ENCODE measurements at places on chromosomes 11 and 22.
A peak's percentile ranks its signal among the peaks of the same experiment; 100 is the strongest.

GRCh38 chr22:18154821-18155390, 4.9 kb downstream of the USP18 start:
- no peak for DNase-seq

- peak; percentile 69 for DNase-seq
These were observed 4.5 kb downstream of the CRELD2 start for GRCh38 chr22:49922926-49923325.

DNA sequence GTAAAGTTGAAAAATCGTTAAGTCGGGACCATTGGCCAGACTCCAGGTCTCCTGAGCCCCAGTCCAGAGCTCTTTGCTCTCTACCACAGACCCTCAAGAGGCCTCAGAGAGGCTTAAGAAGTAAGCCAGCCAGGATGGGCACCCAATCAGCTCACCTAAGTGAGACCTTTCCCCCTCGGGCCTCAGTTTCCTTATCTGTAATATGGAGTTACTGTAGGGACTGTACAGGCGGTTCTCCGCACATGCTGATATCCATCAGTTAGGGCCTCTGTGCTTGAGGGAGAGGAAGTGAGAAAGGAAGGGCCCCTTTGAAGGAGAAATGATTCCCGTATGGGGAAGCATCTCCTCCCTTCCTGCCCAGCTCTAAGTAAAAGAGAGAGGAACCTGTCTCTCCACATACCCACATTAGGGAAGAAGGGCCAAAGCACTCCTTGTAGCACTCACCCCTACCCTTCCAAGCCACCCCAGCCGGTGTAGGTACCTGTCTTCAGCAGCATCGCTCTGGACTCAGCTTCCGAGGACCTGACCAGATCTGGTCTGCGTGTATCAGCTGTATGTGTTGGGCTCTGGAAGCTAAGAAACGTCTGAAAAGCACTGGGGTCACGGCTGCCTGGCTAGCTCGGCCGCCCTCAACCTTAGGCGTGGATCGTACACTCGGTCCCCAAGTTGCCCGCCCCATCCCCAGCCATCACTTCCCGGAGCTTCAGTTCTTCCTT, 653 bp downstream of the NAGA start:
- no peak for DNase-seq

DNA sequence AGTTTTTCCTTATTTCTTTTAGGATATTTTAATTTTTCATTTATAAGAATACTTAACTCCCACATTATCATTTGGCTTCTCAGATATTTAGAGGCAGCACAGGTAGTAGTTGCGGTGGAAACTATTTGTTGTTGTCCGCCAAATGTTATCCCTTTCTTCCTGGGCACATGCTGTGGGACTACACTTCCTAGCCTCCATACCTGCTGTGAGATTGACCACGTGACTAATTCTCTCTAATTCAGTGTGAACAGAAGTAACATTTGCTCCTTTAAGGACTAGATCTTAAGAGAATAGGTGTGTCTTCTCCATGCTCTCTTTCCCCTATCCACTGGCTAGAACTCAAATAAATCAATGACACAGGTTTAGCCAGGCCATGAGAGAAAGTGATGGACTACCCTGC, 136.5 kb downstream of the ATG16L2 start:
- DNase-seq = no peak

GRCh38 chr22:48682504-48682903, 1145.2 kb downstream of the BRD1 start:
- DNase-seq = no peak

- DNase-seq = no peak
These were observed 56.9 kb downstream of the USP47 start for GRCh38 chr11:11898648-11899047.

GRCh38 chr22:31341386-31342088, 4.6 kb downstream of the PATZ1 start:
- no peak for DNase-seq

GRCh38 chr22:17085277-17086181, 729 bp downstream of the IL17RA start:
- no peak for DNase-seq

DNA sequence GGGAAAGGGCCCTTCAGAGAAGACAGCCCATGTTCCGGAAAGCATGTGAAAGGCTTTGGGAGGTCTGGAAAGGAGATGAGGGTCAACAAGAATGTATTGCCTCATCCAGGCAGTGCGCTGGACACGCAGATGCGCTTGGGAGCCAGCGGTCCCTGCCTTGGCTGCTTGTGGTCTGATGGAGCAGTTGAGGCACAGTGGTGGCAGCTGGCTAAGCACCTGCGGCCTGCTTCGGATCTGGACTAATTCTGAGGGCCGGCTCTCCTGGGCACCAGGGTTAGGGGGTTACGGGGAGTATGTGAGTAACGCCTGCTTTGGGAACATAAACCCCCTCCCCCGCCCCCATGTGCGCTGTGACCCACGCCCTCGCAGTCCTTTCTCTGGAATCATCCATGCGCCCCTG, 4.6 kb upstream of the TM7SF2 start:
- no peak for DNase-seq

DNA sequence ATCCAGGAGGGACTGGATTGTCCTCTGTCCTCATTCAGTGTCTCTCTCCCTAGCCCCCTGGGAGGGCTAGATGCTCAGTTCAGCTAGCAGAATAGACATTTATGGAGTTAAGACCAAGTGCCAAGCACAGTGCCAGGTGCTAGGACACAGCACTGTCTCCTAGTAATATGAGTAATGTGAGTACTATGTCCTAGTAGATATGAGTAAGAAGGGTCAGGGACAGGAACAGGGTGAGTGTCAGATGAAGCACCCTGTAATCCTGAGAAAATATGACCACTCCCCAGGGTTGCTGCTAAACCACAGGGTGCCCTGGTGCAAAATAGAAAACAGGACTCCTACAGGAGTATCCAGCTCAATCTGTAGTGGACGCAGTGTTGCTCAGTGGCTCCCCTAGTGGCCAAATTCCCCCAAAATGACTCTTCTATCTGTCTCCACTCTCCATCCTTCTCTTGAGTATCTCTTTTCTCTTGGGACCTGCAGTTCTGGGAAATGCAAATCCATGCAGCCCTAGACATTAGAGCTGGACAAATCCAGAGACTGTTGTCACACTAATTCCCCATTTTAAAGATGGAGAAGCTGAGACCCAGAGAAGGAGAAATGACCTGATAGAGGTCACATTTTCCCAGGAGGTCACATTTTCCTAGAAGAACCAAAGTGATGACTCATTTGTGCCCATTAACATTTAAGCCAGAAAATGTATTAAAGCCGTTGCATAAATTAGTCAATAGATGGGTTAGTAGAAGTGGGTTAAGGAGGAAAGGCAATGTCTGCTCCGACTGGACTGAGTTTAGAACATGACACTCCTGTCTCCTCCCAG, 214.3 kb downstream of the NXPE2 start:
- DNase-seq = no peak

DNA sequence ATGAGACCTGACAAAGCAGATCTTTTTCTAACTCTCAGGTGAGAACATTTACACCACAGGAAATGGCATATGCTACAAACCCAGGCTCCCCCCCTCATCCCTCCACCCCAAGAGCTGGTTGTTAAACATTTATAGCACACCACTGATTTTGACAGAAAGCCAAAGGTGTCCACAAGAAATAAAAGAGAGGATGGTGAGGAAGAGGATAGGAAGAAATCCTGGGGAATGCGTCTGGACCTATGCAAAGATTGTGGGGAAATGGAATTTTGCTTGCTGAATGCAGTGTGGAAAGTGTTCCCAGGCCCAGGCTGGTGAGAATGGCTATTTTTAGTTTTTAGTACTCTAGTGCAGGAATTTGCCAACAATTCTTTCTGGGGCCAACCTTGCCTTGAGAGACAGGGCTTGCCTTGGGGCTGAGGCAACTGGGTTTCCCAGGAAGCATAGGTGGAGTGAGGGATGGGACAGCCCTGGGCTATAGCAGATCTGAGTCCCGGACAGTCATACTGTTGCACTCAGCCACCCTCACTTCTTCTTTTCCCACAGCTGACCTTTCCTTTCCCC, 163.9 kb downstream of the ADAMTS15 start:
- DNase-seq = no peak

DNA sequence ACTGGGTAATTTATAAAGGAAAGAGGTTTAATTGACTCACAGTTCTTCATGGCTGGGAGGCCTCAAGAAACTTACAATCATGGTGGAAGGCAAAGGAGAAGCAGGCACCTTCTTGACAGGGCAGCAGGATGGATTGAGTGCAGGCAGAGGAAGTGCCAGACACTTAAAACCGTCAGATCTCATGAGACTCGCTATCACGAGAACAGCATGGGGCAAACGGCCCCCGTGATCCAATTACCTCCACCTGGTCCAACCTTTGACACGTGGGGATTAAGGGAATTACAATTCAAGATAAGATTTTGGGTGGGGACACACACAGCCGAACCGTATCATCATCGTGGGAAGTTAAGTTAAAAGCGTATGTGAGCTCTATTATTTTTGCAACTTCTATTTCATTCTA, 71.4 kb upstream of the SYN3 start:
- no peak for DNase-seq

DNA sequence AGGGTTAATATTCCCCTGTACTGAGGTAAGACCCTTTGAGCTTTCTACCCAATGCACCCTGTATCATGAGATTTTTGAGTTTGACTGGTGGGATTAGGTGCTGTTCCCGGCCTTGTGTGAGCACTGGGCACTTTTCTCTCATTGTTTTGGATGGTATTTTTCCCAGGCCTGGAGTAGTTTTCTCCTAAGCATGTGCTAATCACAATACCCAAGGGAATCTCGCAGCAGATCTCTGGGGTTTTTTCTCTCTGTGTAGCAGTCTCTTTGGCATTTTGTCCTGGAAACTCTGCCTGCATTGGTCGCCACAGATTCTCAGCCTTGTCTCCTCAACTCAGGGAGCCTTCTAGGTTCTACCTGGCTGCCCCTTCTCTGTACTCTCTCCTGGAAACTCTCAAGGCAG, 19.9 kb downstream of the IGHMBP2 start:
- no peak for DNase-seq

- DNase-seq = no peak
These were observed 29.9 kb upstream of the MALAT1 start for GRCh38 chr11:65468874-65469333.

DNA sequence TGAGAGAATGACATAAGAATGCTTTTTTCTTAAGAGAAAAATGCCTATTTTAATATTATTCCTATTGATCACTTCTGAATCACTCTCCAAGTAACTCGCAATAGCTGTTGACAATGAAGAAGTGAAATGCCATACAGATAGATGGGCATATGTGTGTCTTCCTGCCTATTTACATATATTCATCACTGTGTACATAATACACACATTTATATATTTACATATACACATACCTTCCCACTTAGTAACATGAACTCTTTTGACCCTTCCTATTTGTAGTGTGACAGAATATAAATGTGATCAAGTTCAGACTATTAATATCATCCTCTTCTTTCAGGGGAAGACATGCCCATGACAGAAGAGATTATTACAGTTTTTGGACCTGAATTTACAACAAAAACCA, 756.7 kb downstream of the DLG2 start:
- DNase-seq = no peak

DNA sequence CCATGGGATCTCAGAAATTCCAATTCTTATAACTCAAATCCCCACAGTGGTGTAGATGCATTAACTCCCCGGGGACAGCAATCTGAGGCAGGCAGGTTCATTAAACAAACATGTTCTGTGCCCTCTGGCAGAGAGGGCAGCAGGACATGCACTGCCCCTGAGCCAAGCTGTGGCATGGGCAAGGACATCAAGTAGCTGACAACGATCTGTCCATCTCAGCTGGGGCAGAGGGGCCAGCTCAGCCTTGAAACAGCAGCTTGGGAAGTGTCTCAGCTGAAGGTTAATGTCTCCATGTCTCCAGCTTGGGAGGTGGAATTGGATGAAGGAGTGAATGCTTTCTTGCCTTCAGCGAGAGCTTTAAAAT, 13.6 kb downstream of the TMEM25 start:
- no peak for DNase-seq

GRCh38 chr22:43835736-43836135, 23.6 kb upstream of the EFCAB6 start:
- DNase-seq = no peak

DNA sequence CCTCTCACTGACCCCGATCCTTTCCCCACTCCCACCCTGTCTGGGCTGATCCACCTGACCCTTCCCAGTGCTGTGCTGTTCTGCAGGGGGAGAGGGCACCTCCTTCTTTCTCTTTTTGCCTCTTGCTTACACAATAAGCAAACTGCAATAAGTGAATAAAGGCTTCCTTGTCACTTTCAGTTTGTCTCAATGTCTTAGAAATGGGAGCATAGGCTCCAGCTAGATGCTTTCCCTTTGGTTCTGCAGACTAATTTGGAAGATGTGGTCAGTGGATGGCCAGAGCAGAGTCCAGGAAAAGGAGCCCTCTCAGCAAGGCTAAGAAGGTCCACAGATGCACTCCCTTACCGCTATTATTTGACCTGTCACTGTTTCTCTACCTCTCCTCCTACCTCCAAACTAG, 9.4 kb downstream of the OR8B12 start:
- no peak for DNase-seq

DNA sequence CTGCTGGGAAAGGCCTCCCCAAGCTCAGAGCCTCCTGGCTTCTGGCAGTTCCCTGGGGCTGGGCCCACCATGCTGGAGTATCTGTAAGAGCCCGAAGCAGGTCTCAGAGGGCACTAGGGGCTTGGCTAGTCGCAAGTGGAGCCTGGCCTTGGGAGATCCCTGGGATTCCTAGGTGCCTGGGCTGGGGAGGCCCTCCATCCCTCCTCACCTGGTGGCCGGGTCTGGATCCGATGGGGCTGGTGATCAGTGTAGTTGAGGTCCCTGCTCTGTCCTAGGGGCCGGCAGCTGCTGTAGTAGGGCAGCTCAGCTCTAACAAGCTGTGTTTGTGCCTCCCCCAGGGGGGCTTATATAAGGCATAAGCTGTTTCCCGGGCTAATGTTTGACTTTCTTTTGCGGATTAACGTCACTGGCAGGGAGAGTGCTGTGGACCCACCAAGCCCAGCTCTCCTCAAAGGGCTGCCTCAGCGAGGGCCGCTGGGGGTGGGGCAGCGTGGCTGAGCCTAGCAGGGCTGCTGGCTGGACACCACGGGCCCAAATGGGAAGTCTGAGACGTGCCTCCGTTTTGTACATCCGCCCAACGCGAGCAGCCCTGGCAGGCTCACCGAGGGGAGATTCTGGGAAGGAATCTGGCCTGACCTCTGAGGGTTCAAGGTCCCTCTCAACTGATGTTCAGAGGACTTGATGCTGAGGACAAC, at the start of gene SLC22A8:
TSS of gene SLC22A8 (minus strand) at position 321 of the 695 bp plus-strand sequence. CDS start 883 bp downstream, outside the sequence.
- no peak for DNase-seq

- DNase-seq = no peak
These were observed 21.4 kb upstream of the ACRV1 start for GRCh38 chr11:125701858-125702621.
